ENCODE measurements at places on chromosomes 3 and 15. TPM values are rescaled to one million over a fixed set of nuclear protein-coding genes. Genes with fewer than 3 reads are reported as not detected.

DNA sequence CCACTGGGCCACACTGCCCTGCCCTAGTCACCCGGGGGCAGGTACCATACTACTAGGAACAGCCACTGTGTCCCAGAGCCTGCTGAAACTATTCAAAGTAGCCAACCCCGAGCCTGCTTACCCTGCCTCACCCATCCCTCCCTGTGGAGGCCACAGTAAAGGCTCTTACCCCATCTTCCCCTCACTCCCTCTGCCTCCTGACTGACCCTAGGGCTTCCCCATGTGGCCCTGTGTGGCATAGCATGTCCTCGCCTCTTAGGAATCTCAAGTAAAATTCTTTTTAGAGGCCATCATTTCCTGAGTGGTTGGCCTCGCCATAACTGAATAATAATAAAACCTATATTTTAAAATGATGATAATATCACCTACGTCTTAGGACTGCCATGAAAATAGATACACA lies 112.2 kb upstream of the SLC6A11 start:
- DNase-seq = no peak

The LTK gene
- total RNA-seq = 12.0 TPM

The B3GNT5 gene
- total RNA-seq = 80.3 TPM

DNA sequence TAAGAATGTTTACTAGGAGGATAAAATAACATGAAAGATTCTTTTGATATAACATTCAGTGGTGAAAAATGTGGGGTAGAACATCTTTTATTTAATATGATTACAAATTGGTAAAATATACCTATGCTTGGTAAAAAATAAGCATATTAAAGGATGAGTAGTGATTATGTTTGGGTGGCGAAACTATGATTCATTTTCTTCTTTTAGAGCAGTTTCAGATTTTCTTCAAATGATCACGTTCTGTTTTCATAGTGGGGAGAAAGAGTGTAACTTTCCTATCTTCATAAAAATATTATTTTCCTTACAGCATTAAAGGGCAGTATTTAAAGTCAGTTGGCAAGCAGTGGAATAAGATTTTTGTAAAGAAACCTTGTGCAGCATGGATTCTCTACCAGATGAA lies 15.5 kb downstream of the DZIP3 start:
- no peak for DNase-seq

DNA sequence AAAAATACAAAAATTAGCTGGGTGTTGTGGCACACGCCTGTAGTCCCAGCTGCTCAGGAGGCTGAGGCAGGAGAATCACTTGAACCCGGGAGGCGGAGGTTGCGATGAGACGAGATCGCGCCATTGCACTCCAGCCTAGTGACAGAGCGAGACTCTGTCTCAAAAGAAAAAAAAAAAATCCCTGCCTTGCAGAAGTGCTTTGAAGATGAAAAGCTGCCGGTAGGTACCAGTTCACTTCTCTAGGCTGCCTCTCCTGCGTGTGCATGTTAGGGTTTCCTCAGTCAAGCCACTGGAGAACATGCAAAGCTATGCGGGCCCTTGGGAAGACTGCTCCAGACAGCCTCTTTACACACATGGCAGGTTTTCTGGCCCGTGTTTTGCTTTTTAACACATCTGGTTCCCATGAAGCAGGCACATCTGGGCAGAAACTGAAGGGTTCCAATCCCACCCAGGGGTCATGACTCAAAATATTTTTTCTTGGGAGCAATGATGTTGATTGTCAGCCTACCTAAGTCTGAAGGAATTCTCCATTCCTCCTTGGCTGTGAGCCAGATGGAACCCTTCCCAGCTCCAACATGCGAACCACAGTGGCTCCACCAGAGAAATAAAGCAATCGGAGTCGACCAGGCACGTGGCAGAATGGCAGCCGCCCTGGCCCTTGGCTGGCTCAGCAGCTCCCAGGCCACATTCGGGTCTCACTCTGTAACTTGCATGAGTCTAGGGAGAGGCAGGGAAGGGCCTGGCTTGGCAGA lies 29.6 kb downstream of the MGLL start:
- peak; percentile 55 for DNase-seq

The EHHADH gene
- 43.8 TPM for total RNA-seq

- DNase-seq = no peak
These were observed 27.0 kb downstream of the PCCB start for GRCh38 chr3:136277115-136277514.

DNA sequence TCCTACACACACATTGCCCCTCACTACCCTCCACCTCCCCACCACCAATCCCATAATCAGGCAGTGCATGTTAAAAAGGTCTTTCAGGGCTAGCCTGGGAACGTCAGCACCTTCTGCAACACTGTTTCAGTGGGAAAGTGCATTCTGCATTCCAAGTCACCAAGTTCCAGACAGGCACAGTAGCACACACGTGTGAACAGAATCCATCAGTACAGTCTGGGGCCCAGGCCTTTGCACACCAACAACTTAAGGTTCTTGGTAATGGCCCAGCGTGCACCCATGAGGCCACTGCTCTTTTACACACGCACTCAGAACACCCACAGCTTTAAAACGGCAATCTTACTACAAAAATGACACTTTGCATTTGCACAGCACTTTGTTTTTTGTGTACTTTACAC lies 1.2 kb downstream of the ANXA2 start:
- peak; percentile 39 for DNase-seq

DNA sequence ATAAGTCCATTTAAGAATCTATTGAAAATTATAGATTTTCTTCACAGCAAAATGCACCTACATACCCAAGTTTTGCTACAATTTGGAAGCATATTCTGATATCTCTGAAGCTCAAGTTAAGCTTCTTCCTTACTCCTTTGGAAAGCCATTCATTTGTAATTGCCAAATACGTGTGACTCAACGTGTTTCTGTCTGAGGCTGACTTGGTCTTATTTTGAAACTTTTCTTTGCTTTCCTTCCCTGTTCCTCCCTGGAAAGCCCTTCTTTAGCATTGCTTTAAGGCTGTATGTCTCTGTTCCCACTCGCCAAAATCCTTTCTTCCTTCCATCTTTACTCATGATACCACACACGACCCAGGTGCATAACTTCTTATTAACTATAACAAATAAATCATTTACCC lies 232.0 kb downstream of the ZBBX start:
- DNase-seq = no peak

DNA sequence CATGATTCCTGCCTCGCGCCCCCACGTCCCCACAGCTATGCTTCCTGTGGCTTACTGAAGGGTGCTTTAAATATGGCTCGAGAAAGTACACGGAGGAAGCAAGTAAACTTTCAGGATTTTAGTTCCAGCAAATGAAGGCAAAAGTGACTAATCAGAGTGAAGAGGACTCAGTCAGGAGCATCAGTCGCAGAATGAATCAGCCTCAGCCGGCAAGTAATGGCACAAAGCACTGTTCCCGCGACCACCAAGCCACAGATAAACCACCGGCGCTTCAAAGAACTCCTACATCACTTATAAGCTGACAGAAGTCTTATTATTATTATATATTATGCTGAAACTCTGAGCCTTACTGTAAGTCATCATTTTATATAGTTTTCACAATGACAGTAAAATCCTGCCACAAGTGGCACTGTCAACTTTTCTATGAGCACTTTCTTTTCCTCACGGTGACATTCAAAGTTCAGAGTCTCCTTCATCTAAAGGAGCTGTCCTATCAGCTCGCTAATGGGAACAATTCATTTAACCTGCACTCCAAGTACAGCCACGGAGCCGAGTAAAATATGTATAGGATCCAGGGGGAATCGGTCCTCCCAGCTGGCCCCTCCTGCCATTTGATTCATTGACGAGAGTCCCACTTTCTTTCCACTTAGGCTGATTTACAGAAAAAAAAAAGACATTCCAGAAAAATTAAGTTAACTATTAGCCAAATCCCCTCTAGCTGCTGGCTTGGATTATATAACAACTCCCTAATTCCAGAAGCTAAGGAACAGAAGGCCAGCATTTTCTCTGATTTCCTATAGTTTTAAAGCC lies 217.0 kb upstream of the ICE2 start:
- DNase-seq = no peak

The AADACL2 gene
- 0.18 TPM for total RNA-seq

The GOLGA6L7 gene
- total RNA-seq = not detected

DNA sequence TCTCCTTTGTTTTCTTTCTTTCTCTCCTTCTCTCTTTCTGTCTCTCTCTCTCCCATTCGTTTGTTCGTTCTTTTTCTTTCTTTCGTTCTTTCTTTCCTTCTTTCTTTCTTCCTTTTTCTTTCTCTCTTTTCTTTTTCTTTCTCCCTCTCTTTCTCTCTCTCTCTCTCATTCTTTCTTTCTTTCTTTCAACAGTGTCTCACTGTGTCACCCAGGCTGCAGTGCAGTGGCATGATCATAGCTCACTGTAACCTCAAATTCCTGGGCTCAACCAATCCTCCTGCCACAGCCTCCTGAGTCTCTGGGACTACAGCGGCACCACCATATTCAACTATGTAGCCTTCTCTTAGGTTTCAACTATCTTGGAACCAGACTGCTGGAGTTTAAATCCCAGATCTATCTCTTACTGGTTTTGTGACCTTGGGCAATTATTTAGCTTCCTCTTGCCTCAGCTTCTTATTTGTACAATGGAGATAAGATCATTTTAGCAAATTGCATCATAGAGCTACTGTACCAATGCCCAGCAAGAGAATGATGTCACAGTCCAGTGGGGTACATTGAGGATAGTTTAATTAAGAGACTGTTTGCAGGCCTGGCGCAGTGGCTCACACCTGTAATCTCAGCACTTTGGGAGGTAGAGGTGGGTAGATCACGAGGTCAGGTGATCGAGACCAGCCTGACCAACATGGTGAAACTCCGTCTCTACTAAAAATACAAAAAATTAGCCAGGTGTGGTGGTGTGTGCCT lies 27.3 kb upstream of the PARL start:
- DNase-seq = no peak
